ENCODE measurements at places on chromosomes 12 and 14.

DNA sequence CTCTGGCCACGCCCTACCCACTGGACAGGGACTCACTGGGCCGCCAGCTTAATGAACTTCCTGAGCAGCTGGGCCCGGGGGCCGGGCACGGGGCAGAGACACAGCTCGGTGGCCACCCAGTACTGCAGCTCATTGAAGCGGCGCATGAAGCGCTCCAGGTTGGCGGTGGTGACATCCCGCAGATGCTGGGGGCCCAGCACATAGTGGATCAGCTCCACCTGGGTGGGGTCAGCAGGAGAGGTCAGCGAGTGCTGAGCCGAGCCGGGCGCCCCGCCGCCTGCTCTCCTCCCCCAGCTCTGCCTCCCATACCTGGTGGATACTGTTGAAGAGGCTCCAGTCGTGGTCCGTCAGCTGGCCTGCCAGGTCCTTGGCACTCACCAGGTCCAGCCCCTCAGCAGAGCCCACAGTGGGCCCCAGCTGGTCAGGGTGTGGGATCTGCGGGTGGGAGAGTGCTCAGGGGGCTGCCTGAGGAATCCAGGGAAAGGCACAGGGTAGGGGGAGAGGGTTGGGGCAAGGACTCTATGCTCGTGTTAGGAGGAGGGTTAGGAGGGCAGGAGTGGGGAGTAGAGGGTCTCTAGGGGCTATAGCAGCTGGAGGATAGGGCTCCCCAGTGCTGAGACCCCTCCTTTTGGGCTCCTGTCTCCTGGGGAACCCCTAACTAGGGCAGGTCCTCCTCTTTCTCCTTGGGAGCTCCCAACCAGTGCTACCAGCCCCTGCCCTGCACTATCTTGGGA lies 15.5 kb upstream of the ENDOU start:
- DNase-seq = no peak

- DNase-seq = no peak
Measured at GRCh38 chr12:47312808-47313426, 233.2 kb upstream of the AMIGO2 start.

GRCh38 chr12:124391340-124392261 lies 96.7 kb downstream of the RFLNA start:
- no peak for DNase-seq

- DNase-seq = no peak
Measured at GRCh38 chr12:70876952-70877351, 43.6 kb downstream of the PTPRR start.

DNA sequence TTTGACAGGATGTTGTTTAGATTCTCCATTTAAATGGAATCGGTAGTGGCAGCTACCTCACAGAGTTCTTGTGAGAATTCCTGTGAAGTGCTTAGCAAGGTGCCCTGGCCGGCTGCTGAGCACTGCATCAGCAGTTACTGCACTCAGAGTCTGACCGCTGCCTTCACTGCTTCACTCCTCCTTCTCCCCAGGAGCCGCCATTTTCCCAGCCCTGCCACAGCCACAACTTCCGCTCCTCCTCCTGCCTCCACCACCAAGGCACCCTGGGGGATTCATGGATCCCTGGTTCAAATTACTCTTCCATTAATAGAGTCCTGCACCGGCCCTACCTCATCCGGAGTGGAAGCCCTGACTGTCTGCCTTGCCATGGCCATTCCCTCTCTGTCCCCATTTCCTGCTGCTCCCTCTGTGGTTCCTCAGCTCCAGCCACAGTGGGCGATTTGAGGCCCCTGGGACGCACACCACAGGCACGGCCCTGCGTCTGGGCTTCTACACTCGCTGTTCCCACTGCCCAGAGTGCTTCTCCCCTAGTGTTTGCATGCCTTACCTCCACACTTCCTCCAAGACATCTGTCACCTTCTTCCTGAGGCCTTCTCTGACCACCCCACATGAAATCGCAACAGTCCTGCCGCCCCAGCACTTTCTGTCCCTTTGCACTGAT lies 210.3 kb downstream of the IPO8 start:
- DNase-seq = no peak

DNA sequence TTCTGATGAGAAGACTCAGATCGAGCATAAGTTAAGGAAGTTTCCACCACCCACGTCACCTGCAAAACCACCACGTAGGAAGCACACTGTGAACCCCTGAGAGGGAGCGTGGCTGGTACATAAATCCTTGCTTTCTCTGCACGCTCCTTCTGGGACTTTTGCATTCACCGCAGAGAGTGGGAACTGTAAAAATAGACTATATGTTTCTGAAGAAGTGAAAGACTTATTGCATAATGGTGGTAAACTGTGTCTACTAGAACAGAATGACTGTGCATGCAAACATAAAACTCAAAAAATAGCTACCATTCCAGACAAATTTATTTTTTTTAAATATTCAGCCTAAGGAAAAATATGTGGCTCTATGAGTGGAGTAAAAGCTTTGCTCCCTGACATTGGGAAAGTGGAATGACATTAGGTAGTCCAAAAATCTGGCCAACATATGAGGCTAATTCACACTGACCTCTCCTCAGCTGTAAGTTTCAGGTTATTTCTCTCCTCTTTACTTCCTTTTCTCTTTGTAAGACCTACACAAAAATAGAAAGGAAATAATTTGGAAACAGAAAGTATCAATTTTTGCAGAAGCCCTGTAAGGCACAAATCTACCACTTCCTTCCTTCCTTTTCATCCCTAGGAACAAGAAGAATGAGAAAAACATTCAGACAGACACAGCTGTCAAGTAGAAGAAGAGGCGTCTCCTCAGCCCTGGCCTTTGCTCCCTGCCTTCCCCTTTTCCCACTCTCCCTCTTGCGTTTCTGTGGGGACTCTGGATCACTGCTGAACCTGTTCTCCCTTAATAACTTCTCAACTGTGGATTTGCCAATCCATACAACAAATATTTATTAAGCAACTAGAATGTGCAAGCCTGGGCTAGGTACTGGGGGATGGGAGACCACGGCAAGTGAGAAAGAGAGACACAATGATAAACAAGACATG lies 264.3 kb upstream of the FOXN3 start:
- DNase-seq = no peak

- no peak for DNase-seq
Measured at GRCh38 chr12:108060067-108060466, 69.0 kb upstream of the WSCD2 start.

DNA sequence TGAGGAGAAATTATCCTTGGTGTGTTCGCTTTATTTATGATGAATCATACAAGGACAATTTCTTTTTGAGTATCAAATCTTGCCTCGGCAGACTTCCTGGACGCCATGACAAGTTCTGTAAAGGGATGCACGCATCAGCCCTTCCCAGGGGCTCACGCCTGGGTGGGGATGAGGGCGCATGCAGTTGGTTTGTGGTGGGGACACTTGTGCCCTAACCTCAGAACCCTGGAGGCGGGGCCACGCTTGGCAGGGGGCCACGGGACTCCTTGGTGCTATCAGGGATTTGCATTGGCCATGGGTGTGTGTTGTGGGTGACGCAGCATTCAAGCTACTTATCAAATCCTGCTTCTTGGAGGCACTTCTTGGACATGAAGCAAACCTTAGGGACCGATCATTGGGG lies 143.8 kb upstream of the RTL1 start:
- DNase-seq = no peak

- no peak for DNase-seq
Measured at GRCh38 chr14:23364164-23365035, 572 bp downstream of the EFS start.

GRCh38 chr12:27014085-27014858 lies at the start of gene TM7SF3:
TSS of gene TM7SF3 (minus strand) at chr12:27014384. CDS start at chr12:27014168, 216 bp downstream.
- peak; percentile 59 for DNase-seq

GRCh38 chr14:91509083-91509877 lies 830 bp downstream of the PPP4R3A start:
- DNase-seq = no peak

- DNase-seq = no peak
Measured at GRCh38 chr14:65866448-65866847, 453.9 kb downstream of the FUT8 start.

GRCh38 chr12:104734541-104735095 lies 223.5 kb downstream of the SLC41A2 start:
- no peak for DNase-seq

- no peak for DNase-seq
Measured at GRCh38 chr12:123829561-123829960, 67.5 kb downstream of the DNAH10 start.

DNA sequence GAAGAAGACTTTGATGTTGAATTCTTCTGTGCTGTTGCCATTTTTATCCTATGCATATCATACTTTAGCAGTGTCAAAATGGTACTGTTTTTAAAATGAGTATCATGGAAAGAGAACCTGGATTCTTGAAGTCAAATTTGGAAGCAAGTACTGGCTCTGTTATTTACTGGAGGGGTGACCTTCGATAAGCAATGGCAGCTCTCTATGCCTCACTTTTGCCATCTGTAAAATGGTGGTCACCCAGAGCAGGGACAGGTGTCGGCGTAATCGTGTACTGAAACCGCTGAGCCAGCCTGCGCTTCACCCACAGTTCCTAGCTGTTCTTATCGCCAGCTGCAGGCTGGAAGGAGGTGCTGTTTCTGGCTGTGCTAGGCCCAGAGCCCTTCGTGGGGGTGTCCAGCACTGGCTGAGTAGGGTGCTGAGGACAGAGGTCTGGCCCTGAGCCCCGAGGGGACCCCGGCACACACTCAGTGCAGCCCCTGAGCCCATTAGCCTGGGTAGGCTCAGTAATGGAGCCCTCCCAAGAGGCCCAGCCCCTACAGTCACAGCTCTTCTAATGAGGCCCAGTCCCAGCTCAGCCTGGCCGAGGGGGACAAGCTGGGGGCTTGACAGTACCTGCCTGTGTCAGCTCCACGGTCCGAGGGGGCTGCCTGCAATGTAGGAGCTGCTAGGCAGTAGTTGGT lies 183.5 kb downstream of the PHETA1 start:
- no peak for DNase-seq

GRCh38 chr12:5888816-5889315 lies 56.2 kb downstream of the ANO2 start:
- no peak for DNase-seq

DNA sequence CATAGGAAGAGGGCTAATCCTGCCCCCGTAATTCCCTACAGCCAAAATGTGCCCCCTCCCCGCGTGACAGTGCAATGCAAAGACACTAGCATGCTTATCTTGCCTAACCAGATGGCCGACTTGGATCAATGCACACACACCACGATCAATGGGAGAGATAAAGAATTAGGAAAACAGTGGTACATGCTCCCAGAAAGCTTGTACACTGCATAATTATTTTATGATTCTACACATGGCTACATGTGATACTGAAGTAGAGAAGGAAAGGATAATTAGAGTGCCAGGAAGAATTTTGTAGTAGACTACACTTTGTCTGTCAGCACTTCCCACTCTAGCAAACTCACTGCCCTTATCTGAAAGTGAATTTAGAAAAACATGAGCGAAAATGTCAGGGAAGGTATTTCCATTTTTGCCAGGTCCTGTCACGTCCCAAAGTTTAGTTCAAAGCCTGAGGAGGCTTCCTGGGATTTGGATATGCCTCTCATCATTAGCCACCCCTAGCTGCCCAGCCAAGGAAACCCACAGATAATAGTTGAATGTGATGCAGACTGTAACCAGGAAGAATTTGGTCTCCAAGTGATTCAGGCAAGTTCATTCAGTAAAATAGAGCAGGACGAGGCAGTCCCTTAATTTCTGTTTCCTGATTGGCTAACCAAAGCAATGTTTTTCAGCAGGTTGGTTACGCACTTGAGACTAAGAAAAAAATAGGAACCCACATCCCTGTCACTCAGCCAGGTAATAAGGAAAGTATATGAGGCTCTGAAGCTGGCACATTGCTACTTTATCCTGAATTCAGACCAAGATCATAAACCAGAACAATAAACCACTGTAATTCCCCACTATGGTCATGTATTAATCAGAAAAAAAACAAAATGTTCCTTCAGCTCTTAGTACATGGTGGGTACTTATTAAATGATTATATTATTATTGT lies 199.6 kb upstream of the OTX2 start:
- DNase-seq = no peak

GRCh38 chr12:123497065-123497464 lies 36.5 kb downstream of the RILPL1 start:
- DNase-seq = no peak

DNA sequence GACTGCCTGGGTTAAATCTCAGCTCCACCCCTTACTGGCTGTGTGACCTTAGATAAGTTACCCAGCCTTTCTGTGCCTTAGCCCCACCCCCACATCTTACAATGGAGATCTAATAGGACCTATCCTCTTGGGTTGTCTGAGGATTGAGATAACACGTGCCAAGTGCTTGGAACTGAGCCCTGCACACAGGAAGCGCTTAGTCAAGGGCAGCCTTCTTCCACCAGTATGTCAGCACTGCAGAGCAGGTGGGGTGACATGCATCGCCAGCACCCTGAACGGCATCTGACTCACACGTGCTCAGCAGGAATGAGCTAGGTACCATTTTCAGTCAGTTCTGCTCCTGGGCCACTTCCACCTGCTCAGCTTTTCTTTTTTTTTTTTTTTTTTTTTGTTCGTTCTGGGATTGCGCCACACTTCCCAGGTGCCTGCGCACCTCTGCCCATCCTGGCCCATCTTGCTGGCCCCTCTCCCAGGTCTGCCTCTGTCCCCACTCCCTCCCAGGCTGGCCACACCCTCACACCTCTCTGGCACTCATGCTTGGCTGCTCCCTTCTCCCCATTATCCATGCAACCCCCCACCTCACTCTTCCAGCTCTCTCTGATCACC lies 19.6 kb downstream of the LGMN start:
- peak; percentile 14 for DNase-seq

All from NCI-H1436 treated with DMSO at 0.1 percent for 48 hours (cell line).